Heart left ventricle (tissue), 16 donors: ENCODE measurements at places on chromosomes 3 and 15. TPM values are rescaled to one million over a fixed set of nuclear protein-coding genes. Genes with fewer than 3 reads are reported as not detected.
A peak's percentile ranks its signal among the peaks of the same experiment; 100 is the strongest.

GRCh38 chr3:42290966-42291714 is 25.2 kb upstream of the CCK start:
- no peak overlapping the region for H3K4me3 ChIP-seq
- H3K27ac ChIP-seq: no peak overlapping the region
- H3K36me3 ChIP-seq: no peaks in the 10 kb centered on the region

DNA sequence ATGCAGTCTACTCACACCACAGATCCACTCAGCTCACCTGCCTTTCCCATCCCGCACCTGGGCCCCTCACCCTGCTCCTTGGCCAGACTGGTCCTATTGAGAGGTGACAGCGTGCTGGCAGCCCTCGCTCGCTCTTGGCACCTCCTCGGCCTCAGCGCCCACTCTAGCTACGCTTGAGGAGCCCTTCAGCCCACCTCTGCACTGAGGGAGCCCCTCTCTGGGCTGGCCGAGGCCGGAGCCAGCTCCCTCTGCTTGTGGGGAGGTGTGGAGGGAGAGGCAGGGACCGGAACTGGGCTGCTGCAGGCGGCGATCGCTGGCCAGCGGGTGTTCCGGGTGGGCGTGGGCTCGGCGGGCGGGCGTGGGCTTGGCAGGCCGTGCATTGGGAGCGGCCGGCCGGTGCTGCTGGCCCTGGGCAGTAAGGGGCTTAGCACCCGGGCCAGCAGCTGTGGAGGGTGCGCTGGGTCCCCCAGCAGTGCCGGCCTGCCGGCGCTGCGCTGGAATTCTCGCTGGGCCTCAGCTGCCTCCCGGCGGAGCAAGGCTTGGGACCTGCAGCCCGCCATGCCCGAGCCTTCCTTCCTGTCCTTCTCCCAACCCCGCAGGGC is 45.5 kb upstream of the USP3 start:
- no peaks in the 10 kb centered on the region for H3K36me3 ChIP-seq
- DNase-seq: no peak
- H3K4me3 ChIP-seq: no peak overlapping the region
- H3K27me3 ChIP-seq: no peaks in the 10 kb centered on the region
- no peak overlapping the region for H3K27ac ChIP-seq

- H3K4me1 ChIP-seq: no peaks in the 10 kb centered on the region
- H3K36me3 ChIP-seq: no peaks in the 10 kb centered on the region
- no peak for DNase-seq
- H3K27ac ChIP-seq: no peak overlapping the region
These were observed 178.3 kb downstream of the UACA start for GRCh38 chr15:70584838-70585706.

GRCh38 chr3:138400651-138401070 is 33.8 kb upstream of the ESYT3 start:
- peaks cover 5% of the 10 kb centered on the region for H3K36me3 ChIP-seq
- H3K27ac ChIP-seq: no peak overlapping the region
- no peak for DNase-seq
- H3K27me3 ChIP-seq: no peaks in the 10 kb centered on the region
- H3K4me3 ChIP-seq: no peak overlapping the region

DNA sequence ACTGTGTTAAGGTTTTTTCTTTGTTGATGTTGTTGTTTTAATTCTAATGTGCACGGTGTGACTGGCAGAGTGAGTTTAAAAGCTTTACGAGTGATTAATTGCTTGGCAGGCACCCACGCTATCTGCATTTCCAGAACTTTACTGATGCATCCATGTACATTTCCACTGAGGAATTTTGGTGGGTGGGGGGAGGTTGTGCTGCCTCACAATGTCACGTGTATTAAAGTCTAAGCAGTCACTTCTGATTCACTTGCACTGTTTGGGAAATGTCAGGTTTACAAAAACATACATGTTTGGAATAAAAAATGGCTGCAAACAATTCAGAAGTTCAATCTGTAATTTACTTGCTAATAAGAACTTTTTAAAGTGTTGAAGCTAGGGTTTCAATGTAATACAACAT is 38.5 kb upstream of the CTDSPL start:
- H3K4me1 ChIP-seq: peaks cover 28% of the 10 kb centered on the region
- H3K4me3 ChIP-seq: no peak overlapping the region
- no peaks in the 10 kb centered on the region for H3K27me3 ChIP-seq
- DNase-seq: no peak
- peak overlapping the region; percentile 14 for H3K27ac ChIP-seq

- no peak overlapping the region for H3K4me3 ChIP-seq
- no peak for DNase-seq
- peaks cover 19% of the 10 kb centered on the region for H3K4me1 ChIP-seq
- H3K27ac ChIP-seq: no peak overlapping the region
- no peaks in the 10 kb centered on the region for H3K36me3 ChIP-seq
These were observed 97.2 kb downstream of the SEC22A start for GRCh38 chr3:123298903-123299302.

- H3K4me1 ChIP-seq: peaks cover 5% of the 10 kb centered on the region
- no peak overlapping the region for H3K4me3 ChIP-seq
- H3K27me3 ChIP-seq: no peaks in the 10 kb centered on the region
These were observed 329.9 kb downstream of the RBMS3 start for GRCh38 chr3:29610781-29611180.

DNA sequence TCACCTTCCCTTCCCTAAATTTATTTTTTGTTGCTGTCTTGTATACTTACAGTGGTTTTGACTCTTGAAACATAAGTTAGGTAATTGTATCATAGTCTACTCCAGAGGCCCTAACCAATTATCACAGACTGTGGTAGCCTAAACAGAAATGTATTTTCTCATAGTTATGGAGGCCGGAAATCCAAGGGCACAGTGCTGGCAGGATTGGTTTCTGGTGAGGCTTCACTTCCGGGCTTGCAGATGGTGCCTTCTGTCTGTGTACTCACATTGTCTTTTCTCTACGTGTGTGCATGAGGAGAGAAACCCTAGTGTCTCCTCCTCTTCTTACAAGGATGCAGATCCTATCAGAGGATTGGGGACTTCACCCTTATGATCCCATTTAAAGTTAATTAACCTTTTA is 290.2 kb upstream of the KCNMB2 start:
- H3K4me3 ChIP-seq: no peak overlapping the region
- H3K27ac ChIP-seq: no peak overlapping the region
- no peaks in the 10 kb centered on the region for H3K4me1 ChIP-seq
- no peaks in the 10 kb centered on the region for H3K27me3 ChIP-seq

DNA sequence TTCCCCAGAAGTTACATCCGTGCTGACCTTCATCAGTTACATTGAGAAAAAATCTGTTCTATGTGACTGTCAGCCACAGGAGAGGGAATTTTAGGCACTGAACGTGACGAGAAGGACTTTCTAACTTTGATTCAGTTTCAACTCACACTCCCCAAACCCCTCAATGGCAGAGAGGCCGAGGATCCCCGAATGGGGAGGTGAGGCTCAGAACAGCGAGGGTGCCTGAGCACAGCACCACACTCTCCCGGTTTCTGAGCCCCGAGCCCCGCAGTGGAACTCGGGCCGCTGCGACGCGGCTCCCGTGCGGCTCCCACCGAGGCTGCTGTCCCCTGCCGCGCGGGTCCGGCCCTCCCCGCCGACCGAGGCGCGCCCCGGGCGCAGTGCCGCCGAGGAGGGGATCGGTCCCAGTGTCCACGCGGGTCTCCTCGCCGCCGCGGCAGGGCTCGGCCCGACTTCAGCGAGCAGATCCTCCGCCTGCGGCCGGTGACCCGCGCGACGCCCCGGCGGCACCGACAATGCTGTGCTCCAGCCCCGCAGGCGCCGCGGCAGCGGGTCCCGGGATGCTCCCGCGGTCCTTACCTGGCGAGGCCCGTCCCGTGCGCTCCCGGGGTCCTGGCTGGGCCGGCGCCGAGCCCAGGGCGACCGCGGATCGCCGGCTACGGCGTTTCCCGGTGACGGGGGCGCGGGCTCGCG is 439 bp downstream of the CTXND1 start:
- H3K27ac ChIP-seq: peak overlapping the region; percentile 72
- DNase-seq: no peak
- H3K4me3 ChIP-seq: peak overlapping the region; percentile 38
- H3K27me3 ChIP-seq: peaks cover 10% of the 10 kb centered on the region

DNA sequence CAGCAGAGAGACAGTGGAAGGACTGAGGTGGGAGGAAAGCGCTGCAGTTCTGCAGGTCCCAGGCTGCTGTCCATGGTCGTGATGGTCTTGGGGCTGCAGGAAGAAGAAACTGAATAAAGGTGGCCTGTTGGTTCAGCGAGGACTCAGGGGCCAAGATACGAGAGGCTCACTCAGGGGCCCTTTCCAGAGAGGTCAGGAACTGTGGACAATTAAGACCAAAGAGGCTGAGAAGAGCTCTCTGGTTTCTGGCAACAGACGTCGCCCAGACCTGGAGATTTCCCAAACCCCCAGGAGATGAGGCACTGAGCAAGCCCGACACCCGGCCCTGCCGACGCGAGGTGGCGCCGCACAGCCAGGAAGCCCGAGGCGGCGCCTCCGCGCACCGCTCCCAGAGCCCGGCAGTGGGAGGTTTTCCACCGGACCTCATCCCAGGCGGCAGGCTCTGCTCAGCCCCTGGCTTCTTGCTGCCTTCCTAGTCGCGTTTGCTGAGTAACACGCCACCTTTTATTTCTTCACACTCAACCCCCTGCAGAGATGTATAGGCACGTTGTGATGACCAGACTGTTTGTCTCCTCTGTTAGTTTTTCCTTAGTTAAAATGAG is 56.4 kb upstream of the ARRDC4 start:
- peaks cover 4% of the 10 kb centered on the region for H3K4me1 ChIP-seq
- H3K27ac ChIP-seq: no peak overlapping the region
- no peak overlapping the region for H3K4me3 ChIP-seq
- peak; percentile 79 for DNase-seq
- no peaks in the 10 kb centered on the region for H3K36me3 ChIP-seq

DNA sequence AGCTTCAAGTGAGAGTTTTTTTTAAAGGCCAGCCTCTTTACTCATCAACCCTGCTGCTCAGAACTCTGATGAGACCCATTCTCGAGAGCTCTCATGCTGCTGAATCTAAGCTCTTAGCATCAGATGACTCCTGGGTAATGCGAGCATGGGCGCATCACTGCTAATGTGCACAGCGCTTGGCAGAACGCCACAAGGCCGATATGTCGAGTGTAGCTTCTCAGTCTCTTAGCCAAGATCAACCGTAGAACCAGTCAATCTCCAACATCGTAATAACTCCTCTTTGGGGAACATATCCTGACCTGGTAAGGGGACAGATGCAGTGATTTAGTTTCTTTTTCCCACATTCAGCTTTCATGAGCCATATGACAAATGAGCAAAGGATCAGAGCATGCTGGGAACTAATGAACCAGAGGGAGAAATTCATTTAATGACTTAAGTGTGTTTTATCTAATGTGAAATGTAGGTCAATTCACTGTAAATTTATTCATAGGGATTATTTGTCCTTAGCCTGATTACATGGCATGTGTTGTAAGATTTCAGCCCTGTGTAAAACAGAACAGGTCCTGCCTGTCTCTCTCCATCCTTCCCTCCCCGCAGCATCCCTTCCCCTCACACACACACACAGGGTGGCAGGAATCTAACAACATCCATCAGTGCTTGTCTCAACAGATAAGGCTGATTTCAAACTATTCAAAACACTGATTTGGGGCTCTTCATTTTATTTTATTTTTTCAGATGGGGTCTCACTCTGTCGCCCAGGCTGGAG is 195.4 kb upstream of the C2CD4B start:
- H3K27me3 ChIP-seq: no peaks in the 10 kb centered on the region
- no peak for DNase-seq
- H3K4me1 ChIP-seq: no peaks in the 10 kb centered on the region
- H3K4me3 ChIP-seq: no peak overlapping the region
- H3K27ac ChIP-seq: no peak overlapping the region

GRCh38 chr3:11989383-11990038 is 14.7 kb upstream of the SYN2 start:
- H3K36me3 ChIP-seq: no peaks in the 10 kb centered on the region
- H3K27me3 ChIP-seq: peaks cover 12% of the 10 kb centered on the region
- H3K27ac ChIP-seq: no peak overlapping the region
- no peak for DNase-seq

ENTPD3 gene
- 0.21 TPM for total RNA-seq

ITIH4 gene
- total RNA-seq: 4.3 TPM

BRK1 gene
- 87.1 TPM for total RNA-seq

CCR5 gene
- 0.25 TPM for total RNA-seq

PRSS50 gene
- total RNA-seq: not detected

GOLGA8R gene
- 4.4 TPM for total RNA-seq

IQCF6 gene
- total RNA-seq: not detected
